Fibroblast of skin of left biceps (primary cell): ENCODE measurements at places on chromosomes 7 and 10.

DNA sequence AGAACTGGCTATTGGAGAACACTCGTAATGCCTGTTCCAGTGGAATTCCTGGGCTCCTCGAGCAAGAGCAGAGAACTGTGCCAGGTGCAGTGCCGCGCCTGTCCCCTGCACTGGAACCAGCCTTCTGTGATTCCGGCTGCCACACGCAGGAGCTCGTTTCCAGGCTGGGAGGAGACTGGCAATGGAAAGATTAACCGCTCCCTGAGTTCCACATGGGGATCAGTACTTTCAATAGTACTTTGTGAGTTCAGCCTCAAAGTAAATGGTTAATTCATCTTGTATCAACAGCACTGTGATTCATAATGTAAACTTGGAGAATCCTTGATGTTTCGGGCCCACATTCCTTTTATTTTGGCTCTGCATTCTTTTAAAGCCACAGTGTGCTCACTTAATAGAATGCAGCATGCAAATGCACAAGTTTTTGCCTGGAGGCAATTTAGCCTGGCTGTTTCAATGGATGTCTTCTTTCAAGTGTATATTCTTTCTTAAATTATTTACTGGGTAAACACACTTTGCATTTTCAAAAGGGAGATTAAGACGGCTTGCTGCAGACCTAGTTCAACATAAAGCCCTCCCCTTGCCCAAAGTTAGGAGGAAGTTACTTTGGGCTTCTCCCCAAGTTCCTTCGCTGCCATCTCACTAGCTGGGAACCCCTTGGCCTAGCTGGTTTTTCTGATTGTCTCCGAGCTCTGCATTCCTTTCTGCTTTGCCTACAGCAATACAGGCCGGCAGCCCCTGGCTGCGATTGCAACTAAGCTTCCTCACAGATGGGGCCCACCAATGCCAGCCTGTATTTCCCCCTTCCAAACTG lies 138.1 kb upstream of the TCF7L2 start:
- DNase-seq = peak; percentile 88

DNA sequence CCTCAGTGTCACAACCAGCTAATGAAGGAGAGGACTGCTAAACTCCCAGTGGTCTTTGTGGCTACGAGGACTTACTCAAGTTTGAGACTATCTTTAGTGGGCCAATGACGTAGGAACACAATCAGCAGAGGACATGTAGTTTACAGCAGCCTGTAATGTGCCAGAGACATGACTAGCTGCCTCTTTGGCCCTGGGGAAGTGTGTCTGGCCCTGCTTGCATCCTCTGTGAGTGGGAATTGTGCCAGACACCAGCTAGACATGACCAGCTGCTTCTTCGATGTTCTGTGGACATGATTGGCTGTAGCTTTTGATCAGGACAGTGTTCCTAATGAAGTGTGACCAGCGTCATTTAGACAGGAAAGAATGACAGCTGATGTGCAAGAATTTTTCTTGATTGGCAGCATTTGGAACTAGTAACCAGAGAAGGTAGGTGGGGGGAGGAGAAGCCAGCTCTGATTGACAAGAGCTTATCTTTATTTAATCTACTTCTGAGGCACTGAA lies 141.7 kb downstream of the AUTS2 start:
- DNase-seq = no peak

GRCh38 chr7:138369797-138370196 lies 90.3 kb upstream of the TRIM24 start:
- DNase-seq = no peak

GRCh38 chr10:12489357-12489756 lies 140.0 kb downstream of the CAMK1D start:
- no peak for DNase-seq

GRCh38 chr7:85186521-85187241 lies at the start of gene SEMA3D:
TSS of gene SEMA3D (minus strand) at chr7:85187056. CDS start at chr7:85121891, 65,165 bp downstream.
- DNase-seq = peak; percentile 75

DNA sequence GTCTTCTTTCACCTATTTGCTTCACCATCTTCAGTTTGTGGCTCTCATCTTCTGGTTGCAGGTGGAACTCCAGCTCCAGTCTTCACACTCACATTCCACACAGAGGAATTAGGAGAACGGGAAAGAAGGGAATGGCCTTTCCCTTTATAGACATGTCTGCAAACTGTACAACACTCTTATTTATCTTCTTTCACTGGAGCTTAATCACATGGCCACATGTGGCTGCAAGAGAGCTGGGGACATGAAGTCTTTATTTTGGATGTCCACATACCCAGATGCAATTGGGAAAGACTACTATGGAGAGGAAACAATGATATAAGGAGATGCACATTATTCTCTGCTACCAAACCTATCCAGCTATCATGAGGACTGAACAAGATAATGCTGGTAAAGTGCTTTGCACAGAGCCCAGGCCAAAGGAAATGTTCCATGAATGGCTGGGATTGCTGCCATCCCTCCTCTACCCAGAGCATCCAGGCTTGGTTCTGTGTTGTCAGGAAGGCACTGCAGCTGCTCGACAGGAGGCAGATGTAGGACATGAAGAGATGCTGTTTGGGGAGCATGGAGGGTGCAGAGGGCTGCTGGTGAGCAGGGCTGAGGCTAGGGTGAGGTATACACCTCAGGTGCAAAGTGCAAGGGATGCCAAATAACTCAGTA lies 183.8 kb upstream of the TBX20 start:
- DNase-seq = no peak

DNA sequence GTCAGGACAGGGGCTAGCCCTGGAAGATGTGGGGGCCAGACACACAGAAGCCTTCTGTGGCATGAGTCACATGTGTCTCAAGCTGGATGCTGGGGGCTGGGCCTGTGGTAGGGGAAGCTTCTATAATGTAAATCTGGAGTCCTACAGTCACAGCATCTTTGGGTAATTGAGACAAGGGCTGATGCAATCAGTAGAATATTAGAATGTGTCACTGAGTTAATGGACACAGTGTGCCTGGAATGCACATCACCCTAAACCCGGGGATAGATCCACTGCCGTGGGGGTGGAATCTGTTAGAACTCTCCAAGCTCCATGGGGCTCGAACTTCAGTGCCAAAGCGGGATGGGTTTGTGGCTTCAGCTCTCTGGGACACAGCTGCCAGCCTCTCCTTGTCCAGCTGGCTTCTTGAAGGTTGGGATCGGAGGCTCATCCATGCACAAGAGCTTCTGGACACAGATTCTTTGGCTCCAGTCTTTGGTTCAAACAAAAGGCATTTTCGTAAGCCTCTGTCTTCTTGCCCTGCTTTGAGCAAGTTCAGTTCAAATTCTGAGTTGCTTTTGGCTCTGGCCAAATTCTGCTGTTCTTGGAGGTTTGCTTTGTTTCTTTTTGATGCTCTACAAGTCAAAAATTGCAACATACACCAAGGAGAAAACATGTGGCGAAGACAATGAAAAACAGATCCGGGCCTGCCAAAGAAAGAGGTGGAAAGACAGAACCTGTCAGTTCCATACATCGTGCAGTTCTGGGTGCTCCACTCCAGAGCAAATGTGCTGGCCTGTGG lies 194.8 kb upstream of the ZNF32 start:
- peak; percentile 91 for DNase-seq

GRCh38 chr10:129832573-129833467 lies 131.3 kb downstream of the EBF3 start:
- no peak for DNase-seq

- no peak for DNase-seq
These were observed 432.9 kb downstream of the SORCS3 start for GRCh38 chr10:105073999-105074398.

DNA sequence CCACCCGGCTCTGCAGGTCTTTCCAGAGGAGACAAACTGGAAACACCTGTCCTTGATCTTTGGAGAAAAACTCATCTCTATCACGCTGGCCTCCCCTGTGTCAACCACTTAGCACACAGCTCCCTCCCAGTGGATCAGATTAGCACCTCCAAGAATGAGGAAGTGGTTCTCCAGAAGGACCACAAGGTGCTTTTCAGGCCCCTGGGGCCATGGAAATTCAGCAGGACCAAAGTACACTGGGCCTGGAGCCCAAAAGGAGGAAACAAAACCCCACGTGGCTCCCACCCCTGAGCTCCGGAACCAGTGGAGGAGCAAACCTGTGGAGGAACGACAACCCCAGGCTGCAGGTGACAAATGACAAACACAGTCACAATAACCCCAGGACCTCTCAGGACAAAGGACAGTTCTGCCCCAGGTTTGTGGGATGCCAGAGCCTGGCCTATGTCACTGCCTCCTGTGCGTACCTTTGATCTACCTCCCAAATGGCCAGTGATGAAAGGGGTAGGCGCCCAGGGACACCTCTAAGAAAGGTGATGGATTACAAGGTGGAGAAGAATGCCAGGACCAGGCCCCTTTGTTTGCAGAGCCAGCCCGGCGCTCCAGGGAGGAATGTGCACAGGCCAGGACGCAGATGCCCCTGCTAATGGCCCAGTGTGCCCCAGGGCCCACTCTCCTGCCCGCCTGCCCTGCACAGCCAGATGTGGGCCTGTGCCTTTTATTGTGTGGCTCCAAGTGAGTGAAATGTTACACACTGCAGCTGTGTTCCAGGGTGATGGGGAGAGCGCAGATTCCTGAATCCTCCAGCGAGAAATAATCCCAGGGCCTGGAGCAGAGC lies 5.7 kb downstream of the TNS3 start:
- no peak for DNase-seq

DNA sequence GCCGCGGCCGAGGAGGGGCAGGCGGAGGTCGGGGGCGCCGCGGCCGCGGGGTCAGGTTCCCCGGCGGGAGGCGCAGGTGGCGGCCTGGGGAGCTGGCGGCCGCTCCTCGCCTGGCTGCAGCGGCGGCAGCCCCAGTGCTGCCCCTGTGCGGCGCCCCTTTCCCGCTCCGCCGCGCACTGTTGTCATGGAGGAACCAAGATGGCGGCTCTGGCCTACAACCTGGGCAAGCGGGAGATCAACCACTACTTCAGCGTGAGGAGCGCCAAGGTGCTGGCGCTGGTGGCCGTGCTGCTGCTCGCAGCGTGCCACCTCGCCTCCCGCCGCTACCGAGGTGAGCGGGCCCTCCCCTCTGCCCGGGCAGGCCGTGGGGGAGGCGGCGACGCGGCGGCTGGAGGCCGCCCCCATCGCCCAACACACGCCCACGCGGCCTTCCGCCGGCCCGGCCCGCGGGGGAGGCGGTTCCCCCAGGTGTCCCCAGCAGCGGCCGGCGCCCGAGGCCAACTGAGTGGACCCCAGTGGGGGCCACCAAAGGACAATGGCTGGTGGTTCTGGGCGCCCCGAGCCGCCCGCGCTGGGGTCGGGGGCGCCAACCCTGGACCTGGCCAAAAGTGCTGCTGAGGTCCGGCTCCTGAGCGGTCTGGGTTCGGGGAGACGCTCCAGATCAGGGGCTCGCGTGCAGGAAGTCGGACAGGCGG lies 425 bp downstream of the CASD1 start:
- DNase-seq = no peak

DNA sequence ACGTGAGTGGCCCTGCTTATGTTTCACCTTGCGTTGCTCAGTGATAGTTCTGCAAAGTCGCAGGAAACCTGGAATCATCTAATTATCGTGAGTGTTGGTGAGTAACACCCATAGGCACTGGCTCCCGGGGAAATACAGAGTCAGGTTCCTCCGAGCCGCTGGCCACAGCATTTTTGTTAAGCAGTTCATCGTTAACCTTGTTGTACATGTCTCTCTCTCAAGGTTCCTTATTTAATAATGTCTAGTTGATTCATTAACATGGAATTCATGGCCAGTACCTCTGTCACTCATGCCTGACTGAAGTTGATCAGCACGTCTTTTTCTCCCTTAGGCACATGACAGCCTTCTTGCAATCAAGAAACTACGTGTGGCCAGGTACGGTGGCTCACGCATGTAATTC lies 3.1 kb upstream of the ZFAND2A start:
- no peak for DNase-seq

- DNase-seq = no peak
These were observed at the start of gene PPP1R3A for GRCh38 chr7:113918946-113919345. TSS of gene PPP1R3A (minus strand) at chr7:113919009. CDS start at chr7:113918996, 13 bp downstream.

DNA sequence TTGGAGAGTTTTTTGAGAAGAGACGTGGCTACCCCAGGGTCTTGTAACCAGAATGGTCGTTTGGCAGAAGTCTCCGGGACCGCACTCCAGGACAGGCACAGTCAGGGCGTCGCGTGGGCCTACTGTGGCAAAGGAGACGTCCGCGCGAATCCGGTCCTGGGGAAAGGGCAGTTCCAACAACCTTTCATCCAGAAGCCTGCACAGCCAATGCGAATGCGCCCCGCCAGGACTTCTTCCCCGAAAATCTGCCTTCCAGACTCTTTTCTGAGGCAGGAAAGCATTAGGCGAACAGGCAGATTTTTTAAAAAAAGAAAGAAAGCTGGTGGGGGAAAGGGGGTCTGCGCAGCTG lies 2.0 kb downstream of the HPSE2 start:
- no peak for DNase-seq

DNA sequence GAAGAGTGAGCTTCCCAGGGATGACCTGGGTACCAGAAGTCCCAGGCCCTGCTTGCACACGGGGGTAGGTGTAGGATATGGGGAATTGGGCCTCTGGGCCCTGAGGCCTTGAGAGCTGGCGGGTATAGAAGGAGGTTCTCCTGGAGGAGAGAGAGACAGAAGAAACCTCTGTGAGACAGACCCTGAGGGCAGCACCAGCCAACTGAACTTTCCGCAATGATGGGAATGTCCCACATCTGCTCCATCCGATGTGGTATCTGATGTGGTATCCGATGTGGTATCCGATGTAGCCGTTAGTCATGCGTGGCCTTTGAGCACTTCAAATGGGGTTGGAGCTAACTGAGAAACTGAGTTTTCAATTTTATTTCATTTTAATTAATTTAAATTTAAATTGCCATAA lies 30.6 kb upstream of the PLEKHA1 start:
- DNase-seq = no peak

GRCh38 chr7:108809356-108809755 lies 239.7 kb downstream of the DNAJB9 start:
- DNase-seq = no peak

GRCh38 chr10:98916526-98917125 lies 319.0 kb downstream of the HPSE2 start:
- no peak for DNase-seq

- DNase-seq = no peak
These were observed 162.2 kb upstream of the SLC25A13 start for GRCh38 chr7:96484091-96484490.

- DNase-seq = no peak
These were observed 45.2 kb upstream of the EXOC4 start for GRCh38 chr7:133207687-133208086.

DNA sequence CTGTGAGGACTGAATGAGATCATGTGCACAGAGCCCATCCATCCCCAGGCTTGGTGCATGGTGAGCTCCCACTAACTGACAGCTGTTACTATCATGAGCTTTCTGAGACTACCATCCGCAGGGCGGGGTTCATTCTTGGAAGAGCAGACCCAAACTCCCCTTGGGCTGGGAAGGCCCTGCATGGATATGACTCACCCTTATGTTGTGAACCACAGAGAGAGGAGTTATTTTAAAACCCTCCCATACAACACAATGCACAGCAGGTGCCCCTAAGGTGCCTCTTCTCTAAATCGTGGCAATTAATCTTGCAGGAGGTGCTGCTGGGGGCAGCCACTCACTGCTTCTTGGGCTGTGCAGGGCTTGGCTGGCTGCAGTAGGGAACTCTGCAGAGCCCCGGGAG lies 219.1 kb downstream of the GFRA1 start:
- DNase-seq = no peak
